ENCODE measurements at places on chromosomes 11 and 22. TPM values are rescaled to one million over a fixed set of nuclear protein-coding genes. Genes with fewer than 3 reads are reported as not detected.

DNA sequence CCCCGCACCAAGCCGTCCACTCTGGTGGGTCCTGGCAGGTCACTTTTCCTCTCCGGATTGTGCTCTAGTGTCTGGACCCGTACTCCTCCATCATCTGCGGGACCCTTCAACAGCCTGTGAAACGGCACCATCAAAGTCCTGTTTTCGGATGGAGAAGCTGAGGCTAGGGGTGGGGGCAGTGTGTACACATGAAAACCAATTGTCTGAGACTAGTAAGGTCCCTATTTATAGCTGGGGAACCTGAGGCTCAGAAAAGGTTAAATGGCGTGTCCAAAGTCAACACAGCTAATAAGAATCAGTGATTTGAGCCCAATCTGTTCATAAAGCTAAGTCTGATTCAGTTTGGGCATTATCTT, 668 bp upstream of the LRRC32 start:
- DNase-seq = no peak

GRCh38 chr11:17063171-17064002, 14.1 kb downstream of the RPS13 start:
- peak; percentile 23 for DNase-seq

- DNase-seq = no peak
Observed at GRCh38 chr11:1792461-1792860, 28.7 kb upstream of the CTSD start.

- no peak for DNase-seq
Observed at GRCh38 chr22:30296324-30296723, 7.0 kb upstream of the CASTOR1 start.

Gene MRGPRF
- total RNA-seq = 0.14 TPM
